ENCODE measurements at places on chromosomes 4 and X. TPM values are rescaled to one million over a fixed set of nuclear protein-coding genes. Genes with fewer than 3 reads are reported as not detected.

- H3K36me3 ChIP-seq = peaks cover 14% of the 10 kb centered on the region
- DNase-seq = peak; percentile 86
- H3K4me3 ChIP-seq = peak within 1 kb of the TSS; percentile 86
- H3K4me1 ChIP-seq = no peaks in the 10 kb centered on the region
- no peaks in the 10 kb centered on the region for H3K27me3 ChIP-seq
- peak within 1 kb of the TSS; percentile 78 for H3K27ac ChIP-seq
Measured at GRCh38 chrX:120250522-120251271, at the start of gene ZBTB33. Gene ZBTB33 (plus strand): TSS chrX:120250812. CDS start chrX:120253416, 2,604 bp downstream.

GRCh38 chrX:12974305-12974795 lies 560 bp upstream of the TMSB4X start:
- H3K27me3 ChIP-seq = no peaks in the 10 kb centered on the region
- peak overlapping the region; percentile 94 for H3K27ac ChIP-seq
- peaks cover 4% of the 10 kb centered on the region for H3K36me3 ChIP-seq

DNA sequence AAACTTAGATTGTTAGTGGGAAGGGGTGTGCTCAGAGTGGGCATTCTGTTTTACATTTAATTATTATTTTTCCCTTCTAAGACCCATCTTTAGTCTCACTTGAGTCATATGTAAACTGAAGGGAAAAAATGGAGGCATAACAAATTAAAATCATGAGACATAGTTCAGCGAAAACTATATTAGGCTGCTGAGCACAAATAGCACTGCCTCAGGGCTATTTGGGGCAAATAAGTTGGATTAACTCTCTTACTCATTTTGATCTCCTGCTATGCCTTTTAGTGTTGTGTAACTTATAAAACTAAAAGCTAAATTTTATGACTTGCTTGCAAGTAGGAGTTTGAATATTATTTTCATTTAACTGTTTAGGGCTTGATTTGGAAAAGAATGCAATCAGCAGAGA lies 1329.2 kb upstream of the PCDH7 start:
- no peak overlapping the region for H3K4me3 ChIP-seq
- H3K27ac ChIP-seq = no peak overlapping the region
- DNase-seq = no peak
- no peaks in the 10 kb centered on the region for H3K27me3 ChIP-seq
- no peaks in the 10 kb centered on the region for H3K36me3 ChIP-seq

DNA sequence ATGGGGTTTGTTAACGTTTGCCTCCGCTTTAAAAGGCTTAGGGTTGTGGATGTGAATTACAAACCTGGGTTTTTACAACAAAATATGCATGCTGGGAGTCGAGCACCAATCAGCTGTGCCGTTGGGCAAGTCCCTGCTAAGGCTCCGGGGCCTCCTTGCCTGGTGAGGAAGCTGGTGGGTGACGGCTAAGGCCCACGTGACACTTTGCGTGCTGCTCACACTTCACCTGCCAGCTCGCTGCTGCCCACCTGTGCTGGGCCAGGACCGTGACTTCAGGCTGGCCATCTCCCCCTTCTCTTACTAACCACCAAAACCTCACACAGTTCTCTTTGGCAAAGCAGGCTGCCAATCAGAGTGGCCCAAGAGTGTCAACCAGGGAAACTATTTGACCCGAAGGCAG lies 178.3 kb downstream of the AFAP1 start:
- no peak overlapping the region for H3K4me3 ChIP-seq
- H3K27ac ChIP-seq = no peak overlapping the region
- H3K36me3 ChIP-seq = peaks cover 49% of the 10 kb centered on the region
- DNase-seq = no peak
- peaks cover 14% of the 10 kb centered on the region for H3K4me1 ChIP-seq

MAGEA1 gene
- not detected for total RNA-seq

MAOB gene
- 0.77 TPM for total RNA-seq

NPY1R gene
- total RNA-seq = 1.1 TPM

DNA sequence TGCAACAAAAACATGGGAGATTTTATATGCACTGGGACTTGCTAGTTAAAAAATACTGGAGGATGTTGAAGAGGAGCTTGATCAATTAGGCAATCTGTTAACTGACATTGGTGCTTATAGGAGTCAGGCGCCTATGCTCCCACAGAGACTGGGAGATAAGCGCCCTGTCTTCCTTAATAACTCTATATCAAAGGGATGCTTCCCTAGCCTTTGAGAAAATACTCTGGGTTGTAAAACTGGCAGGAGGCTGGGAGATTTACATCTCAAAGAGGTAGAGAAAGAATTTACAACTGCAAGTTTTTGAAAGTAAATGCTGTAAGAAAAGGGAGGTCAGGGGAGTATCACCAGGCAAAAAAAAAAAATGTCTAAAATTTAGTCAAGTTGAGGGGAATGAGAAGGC lies 325.4 kb downstream of the PCDH10 start:
- no peak for DNase-seq
- no peaks in the 10 kb centered on the region for H3K27me3 ChIP-seq
- H3K27ac ChIP-seq = no peak overlapping the region
- H3K36me3 ChIP-seq = no peaks in the 10 kb centered on the region
- no peaks in the 10 kb centered on the region for H3K4me1 ChIP-seq

DNA sequence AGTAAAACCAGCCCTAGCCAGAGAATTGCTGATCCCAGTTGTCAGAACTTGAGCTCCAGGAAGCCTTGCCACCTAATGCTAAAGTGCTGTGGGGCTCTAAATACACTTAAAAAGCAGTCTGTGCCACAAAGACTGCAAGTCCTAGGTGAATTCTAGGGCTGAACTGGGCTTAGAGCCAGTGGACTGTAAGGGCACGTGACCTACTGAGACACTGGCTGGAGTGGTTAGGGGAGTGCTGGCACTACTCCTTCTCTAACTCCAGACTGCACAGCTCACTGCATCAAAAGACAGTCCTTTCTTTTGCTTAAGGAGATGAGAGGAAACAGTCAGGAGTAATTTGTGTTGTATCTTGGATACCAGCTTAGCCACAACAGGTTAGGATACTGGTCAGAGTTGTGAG lies 1240.2 kb downstream of the FAM133A start:
- H3K27ac ChIP-seq = no peak overlapping the region
- no peak overlapping the region for H3K4me3 ChIP-seq
- no peaks in the 10 kb centered on the region for H3K36me3 ChIP-seq
- H3K27me3 ChIP-seq = no peaks in the 10 kb centered on the region
- no peak for DNase-seq
- no peaks in the 10 kb centered on the region for H3K4me1 ChIP-seq

GRCh38 chr4:20356565-20356964 lies 104.9 kb downstream of the SLIT2 start:
- DNase-seq = peak; percentile 36
- no peak overlapping the region for H3K4me3 ChIP-seq
- H3K27me3 ChIP-seq = no peaks in the 10 kb centered on the region
- H3K36me3 ChIP-seq = no peaks in the 10 kb centered on the region

Measured in astrocyte (in vitro differentiated cells and primary cell).